LNCaP clone FGC (cell line): ENCODE measurements at places on chromosomes 4 and X.

- DNase-seq, result no peak
Measured at GRCh38 chrX:12789976-12790375, 1.2 kb upstream of the PRPS2 start.

DNA sequence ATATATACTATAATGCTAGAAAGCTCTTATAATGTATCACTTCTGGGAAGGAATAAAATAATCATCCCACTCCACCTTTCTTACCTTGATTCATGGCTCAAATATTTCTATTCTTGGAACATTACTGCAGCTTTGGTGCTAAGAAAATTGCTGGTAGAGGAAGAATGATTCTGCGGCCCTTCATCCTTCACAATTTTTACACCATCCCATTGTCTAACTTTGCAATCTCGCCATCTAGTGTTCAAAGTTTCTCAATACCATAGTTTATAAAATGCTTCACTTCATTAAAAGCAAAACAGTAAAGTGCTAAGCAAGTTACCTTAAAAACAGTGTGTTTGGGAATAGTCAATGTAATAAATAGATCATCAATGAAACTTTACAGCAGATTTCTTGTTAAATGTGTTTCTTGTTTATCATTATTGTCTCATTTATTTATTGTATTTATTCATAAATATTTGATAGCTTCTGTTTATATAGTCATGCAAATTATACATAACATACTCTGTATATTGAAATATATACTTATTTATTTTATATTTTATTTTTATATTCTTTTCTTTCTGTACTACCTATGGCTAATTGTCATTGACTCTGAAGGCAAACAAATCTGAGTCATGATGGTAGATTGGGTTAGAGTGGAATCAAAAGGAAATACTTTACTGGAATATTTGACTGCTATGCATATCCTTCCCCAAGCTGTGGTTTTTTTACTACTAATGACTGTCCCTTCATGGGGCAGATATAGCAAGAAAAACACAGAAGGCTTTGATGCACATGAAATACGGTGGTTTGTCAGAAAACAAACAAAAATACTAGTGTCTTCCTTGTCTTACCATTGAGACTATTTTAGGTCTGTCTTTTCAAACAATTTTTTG is 390.7 kb downstream of the MAPK10 start:
- no peak for DNase-seq

DNA sequence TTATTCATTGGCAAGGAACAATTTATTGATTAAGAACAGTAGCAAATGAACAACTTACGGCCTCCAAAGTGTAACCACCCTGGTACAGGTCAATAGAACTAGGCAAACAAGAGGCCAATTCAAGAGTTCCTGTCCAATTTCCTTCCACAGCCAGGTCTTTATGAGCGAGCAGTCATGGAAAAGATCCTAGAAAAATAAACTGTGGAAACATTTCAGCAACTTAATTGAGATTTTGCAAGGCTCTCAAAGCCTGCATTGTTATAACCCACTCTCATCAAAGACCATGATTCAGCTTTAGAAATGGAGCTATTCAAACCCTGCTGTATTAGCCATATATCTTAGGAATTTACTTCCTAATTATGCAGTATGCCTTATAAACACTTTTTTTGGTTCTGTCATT is 43.6 kb downstream of the UNC5C start:
- no peak for DNase-seq

DNA sequence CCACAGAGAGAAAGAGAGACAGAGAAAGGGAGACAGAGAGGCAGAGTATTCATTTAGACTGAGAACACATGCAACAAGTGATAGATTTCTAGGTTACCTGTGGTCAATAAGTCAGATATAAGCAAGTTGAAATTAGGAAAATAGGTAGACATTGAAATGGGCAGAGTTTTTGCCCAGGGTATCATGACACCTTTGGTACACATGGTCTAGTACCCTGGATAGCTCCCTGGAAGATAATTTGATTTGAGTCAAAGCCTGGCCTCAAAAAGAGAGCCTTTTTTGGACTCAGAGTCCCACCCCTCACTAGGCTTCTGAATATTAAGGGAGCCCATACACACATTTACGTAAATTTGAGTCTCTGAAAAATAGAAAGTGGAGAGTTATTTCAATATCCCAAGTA is 4.0 kb upstream of the RPS6KA6 start:
- DNase-seq, result no peak

DNA sequence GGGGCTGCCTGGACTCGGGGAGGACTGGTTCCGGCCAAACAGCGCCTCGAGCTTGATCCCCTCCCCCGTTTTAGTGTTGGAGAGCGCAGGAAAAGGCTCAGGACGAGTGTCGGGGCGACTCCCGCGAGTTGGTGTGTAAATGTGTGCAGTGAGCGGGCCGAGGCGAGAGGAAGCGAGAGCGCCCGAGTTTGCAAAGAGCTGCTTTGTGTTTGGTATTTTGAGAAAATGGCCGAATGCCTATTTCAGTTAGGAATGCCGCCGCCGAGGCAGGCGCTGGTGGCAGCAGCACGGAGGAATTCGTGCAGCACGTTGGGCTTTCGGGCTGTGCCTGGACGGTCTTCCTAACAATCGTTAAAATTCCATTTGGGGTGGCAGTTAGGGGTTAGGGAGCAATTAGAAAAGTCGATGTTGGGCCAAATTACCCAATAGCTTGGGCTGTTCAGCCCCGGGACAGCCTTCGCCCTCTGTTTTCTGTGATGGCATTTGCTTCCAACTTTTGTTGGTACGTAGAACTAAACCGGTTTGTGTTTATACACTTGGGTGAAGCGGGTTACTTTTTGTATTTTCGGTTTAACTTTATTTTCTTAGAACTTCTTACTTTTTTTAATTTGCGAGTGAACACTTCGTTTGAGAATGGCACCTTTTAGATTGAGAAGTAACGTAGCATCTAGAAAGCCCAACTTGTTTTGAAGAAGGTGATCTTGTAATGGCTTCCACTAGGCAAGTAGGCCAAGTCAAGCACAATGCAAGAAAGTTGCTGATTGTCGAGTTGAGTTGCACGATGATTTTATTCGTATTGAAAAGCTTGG is 1.6 kb downstream of the REST start:
- DNase-seq, result no peak

- no peak for DNase-seq
Measured at GRCh38 chrX:134548257-134549201, 88.6 kb downstream of the HPRT1 start.

- no peak for DNase-seq
Measured at GRCh38 chr4:109169170-109169569, 133.3 kb downstream of the COL25A1 start.

DNA sequence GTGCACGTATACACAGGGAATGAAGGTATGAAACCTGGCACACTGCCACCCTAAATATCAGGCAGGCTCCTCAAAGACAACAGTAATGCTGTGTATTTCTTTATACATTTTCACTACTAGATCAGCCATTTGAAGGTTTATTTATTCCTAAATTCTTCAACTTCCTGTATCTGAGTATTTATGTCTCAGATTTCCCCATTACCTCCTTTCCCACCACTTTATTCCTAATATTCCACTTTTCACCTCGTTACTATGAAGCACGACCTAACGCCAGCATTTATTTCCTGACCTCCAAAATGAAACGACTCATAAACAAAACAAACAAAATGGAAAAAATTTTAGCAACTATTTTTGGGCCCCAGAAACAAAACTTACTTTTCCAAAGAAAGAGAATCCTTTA is 69.6 kb downstream of the MAML3 start:
- DNase-seq, result no peak

- no peak for DNase-seq
Measured at GRCh38 chrX:70592091-70592490, 147.5 kb downstream of the DLG3 start.

GRCh38 chr4:109433205-109434006 is at the start of gene SEC24B:
TSS of gene SEC24B (plus strand) at chr4:109433815. CDS start at chr4:109433870, 55 bp downstream.
- DNase-seq, result peak; percentile 52
